ENCODE measurements at places on chromosomes 6 and 20.

GRCh38 chr20:47453167-47453782 lies 48.4 kb upstream of the NCOA3 start:
- no peak for DNase-seq

DNA sequence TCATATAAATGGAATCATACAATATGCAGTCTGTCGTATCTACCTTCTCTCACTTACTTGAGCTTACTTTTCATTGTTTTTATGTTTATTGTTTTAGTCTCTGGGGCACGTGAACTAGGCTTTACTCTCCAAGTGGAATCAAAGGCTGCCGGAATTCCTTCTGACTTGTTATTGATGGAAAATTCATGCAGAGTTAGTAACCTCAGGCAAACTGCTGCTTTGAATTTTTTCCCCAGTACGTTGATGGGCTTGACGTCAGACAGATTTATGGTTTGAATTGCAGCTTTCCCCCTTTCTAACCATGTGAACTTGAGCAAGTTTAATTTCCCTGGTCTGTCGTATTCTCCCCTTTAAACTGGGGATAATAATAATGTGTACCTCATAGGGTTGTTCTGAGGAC lies 68.6 kb downstream of the ZDHHC14 start:
- no peak for DNase-seq

DNA sequence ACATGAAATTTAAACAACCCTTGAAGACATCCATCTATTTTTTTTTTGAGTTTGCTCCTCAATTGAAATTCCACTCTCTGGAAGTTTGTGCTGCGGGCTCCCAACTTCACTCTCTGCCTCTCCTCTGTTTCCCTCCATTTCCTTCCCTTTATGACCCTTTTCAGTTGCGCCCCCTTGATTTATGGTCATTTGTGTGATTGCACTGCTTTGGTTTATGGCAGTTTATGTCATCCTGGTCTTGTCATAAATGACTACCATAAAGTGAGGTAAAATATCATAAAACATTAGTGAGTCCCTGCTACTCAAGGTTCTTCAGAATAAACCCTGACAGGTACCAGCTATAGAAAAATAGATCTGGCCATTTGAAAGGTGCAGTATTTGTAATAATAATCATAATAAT lies 348.3 kb upstream of the ZFP64 start:
- no peak for DNase-seq

DNA sequence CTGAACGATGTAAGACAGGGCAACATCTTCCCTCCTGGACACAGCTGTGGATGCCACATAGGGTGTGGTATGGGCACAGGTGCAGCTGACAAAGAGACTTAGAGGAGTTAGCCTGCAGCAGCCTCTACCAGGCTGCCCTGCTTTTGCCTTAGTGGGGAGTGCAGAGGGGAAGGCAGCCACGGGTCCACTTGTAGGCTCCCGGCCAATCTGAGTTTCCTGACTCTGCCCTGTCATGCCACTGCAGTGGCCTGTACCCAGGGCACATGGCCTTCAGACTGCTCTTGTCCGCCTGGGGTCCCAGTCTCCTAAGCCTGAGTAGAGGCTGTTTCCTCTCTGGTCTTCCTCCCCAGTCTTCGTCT lies 17.1 kb upstream of the CST9L start:
- no peak for DNase-seq

DNA sequence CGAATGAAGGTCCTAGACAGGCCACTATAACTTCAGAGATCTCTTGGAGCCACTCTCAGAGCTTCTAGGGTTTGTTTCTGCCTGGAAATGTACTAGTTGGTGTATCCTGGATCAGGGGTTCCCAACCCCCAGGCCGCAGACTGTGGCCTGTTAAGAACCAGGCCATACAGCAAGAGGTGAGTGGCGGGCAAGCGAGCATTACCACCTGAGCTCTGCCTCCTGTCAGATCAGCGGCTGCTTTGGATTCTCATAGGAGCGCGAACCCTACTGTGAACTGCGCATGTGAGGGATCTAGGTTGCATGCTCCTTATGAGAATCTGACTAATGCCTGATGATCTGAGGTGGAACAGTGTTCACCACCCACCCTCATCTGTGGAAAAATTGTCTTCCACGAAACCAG lies 2.4 kb downstream of the BRPF3 start:
- no peak for DNase-seq

DNA sequence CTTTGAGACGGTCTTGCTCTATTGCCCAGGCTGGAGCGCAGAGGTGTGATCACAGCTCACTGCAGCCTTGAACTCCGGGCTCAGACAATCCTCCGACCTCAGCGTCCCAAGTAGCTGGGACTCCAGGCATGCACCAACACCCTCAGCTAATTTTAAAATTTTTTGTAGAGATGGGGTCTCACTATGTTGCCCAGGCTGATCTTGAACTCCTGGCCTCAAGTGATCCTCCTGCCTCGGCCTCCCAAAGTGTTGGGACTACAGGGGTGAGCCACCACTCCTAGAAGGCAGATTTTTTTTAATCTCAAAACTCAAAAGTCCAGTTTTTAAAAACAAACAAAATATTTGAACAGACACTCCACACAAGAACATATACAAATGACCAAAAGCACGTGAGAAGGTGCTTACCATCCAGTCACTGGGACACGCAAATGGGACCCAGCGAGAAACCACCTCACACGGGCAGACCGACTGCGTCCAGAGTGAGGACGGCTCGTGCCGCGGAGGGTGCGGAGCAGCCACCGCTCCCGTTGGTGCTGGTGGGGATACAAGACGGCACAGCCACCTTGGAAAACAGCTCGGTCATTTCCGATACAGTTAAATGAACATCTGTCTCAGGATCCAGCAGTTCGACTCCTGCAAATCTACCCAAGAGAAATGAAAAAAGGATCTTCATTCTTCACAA lies 8.5 kb upstream of the HELZ2 start:
- DNase-seq = no peak

GRCh38 chr6:2766767-2767656 lies 1.8 kb downstream of the WRNIP1 start:
- no peak for DNase-seq

GRCh38 chr6:11942185-11942864 lies 69.8 kb upstream of the HIVEP1 start:
- no peak for DNase-seq

GRCh38 chr20:53767206-53767930 lies 173.7 kb upstream of the ZNF217 start:
- DNase-seq = no peak

- DNase-seq = no peak
These were observed 74.9 kb downstream of the TASP1 start for GRCh38 chr20:13563854-13564253.

DNA sequence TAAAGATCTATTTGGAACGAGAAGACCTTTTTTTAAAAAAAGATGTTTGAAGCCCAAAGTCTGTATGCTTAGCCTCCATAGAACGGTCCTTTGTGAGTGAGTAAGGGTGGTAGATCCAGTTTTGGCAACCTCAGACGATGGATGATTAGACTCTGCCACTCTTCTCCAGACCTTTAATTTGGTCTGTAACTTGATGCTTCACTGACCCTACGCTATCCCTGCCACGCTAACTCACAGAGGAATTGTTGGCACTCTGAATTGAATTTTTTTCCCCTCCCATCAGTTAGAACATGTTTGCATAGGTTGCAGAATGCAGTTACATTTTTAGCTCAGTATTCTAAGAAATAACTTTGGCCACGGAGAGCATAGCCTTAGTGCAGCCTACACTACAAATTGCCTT lies 15.8 kb upstream of the DEK start:
- DNase-seq = peak; percentile 35

GRCh38 chr6:56387621-56388414 lies 140.4 kb upstream of the COL21A1 start:
- no peak for DNase-seq

DNA sequence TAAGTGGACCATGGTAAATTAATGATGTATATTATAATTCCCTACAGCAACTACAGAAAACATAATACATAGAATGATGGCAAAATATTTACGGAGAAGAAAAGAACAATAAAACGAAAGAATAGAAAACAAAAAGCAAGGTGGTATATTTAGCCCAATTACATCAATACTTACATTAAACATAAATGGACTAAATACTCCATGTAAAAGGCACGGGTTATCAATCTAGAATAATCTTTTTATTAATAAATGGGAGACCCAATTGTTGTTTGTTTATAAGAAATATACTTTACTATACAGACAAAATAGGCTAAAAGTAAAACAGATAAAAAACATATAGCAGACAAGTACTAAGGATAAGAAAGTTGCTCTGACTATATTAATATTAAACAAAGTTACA lies 137.2 kb downstream of the TASP1 start:
- no peak for DNase-seq

- no peak for DNase-seq
These were observed 655.0 kb downstream of the COL12A1 start for GRCh38 chr6:74550821-74551220.

- no peak for DNase-seq
These were observed 24.6 kb downstream of the RAMACL start for GRCh38 chr6:166561771-166562359.

DNA sequence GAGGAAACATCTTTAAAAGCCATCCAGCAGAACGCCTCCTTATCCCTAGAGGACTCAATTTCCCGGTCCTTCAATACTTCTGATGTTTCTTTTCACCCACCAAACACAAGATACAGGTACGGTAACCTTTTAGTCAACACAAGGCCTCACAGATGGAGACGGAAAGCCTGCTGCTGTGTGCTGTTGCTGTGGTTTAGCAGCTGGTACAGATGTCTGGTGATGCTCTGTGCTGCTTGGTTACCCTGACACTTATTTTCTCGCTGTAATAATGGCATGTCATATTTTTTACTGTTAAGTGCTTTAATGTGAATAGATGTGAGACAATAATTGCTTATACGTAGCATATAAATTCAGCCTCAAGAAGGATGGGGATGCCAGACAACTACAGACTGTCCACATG lies 25.3 kb downstream of the GMDS start:
- no peak for DNase-seq

- no peak for DNase-seq
These were observed 93.6 kb upstream of the UST start for GRCh38 chr6:148653138-148653776.

GRCh38 chr6:111793711-111794111 lies 79.5 kb downstream of the FYN start:
- DNase-seq = no peak

DNA sequence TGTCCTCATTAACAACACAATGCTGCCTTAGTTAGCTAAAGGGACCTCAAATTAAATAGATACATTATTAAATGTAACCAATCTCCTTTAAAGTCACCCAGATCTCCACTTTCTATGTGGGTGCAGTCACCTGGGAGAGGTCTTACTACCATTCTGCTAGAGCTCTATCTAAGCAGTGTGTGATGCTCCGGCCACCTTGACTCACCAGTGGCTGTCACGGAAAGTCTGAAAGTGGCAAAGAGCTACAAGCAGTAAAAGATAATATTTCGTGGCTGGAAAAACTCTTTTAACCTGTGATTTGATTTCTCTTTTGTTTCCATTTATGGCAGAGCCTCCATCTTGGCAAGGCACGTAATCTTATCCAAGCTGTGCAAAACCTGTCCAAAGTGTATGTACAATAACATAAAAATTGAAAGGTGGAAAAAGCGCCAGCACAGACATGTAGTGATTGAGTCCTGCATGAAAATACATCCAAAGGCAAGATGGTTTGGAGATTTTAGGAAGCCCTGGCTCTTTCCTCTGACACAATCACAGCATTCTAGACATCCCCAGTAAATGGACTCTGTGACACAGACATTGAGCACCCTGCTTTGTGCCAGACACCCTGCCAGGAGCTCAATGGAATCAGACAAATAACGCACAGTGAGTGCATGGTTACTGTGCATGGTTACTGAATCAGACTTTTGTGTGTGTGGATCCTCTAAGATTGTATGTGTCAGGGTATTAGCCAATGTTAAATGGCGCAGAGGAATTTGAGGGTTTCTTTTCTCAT lies 116.6 kb downstream of the ADAT2 start:
- no peak for DNase-seq

- no peak for DNase-seq
These were observed 194.7 kb downstream of the PKHD1 start for GRCh38 chr6:51892750-51893149.

- DNase-seq = no peak
These were observed 8.2 kb downstream of the SPINT3 start for GRCh38 chr20:45507011-45507820.

- no peak for DNase-seq
These were observed 788 bp downstream of the UST start for GRCh38 chr6:148747471-148748165.

GRCh38 chr6:70520575-70520974 lies 46.2 kb upstream of the SDHAF4 start:
- DNase-seq = no peak

DNA sequence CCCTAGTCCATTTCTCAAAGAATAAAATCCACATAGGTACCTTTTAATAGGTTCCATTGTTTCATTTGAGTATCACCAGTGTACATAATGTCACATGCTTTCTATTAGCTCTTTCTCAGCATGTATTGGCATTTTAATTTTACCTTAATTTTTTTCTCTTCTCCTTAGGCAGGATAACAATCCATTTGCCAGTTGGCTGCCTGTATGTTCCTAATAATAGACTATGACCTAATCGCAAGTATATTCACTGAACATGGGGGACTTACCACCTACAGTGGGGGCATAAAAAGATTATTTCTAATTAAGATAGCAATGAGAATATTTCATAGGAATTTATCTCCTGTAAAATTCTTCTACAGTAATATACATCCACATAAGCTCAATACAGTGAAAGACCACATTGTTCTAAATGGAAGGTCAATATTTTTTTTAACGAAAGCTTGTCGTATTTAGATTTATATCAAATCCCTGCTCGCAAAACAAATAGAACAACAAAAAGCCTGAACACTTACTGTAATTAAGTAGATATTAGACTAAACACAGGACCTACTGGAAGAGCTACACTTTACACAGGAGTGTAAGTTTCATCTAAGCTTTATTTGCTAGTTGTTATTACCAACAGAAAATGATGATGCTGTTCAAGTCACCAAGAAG lies 76.4 kb downstream of the OGFRL1 start:
- DNase-seq = no peak

DNA sequence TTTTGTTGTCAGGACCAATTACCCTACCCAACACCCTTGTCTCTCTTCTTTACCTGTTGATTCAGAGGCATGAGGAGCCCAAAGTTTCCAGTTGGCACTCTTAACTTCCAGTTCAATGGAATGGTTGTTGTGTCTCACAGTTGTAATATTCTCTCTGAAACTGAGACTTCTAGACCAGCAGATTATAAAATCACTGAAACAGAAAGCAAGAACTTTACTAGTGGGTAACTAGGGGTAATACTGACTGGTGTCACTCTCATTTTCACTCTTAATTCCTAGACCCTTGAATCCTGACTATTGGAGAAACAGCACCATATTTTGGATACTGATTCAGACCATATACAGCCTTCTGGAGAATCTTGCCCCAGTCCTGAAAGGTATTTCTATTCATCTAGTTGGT lies 140.2 kb upstream of the MMS22L start:
- no peak for DNase-seq
